Cortex of kidney (tissue), 1 donor: ENCODE measurements at places on chromosomes 7 and 10.

DNA sequence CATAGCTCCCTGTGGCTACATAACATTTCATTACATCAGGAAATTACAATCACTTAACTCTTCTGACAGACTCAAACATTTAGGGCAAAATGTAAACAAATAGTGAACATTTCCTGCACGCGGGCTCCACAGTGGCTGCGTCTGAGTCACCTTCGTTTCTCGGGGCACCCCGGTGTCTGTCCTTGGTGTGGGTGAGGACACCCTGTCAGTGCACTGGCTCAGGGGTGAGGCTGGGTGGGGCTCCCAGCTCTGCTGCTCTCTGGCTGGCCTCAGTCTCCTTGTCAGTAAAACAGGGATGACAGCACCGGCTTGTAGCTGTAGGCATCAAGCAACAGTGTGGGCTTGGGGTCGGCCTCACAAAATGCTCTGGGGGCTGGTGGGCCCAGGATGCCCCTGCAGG is 237.1 kb upstream of the SHH start:
- no peak for DNase-seq

DNA sequence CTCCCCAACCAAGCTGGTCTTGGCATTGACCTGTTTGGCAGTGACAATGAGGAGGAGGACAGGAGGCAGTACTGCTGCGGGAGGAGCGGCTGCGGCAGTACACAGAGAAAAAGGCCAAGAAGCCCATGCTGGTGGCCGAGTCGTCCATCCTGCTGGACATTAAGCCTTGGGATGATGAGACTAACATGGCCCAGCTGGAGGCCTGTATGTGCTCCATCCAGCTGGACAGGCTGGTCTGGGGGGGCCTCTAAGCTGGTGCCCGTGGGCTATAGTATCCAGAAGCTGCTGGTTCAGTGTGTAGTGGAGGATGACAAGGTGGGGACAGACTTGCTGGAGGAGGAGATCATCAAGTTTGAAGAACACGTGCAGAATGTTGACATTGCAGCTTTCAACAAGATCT is 39.1 kb upstream of the ZNF273 start:
- DNase-seq: no peak

GRCh38 chr10:33306701-33307519 is 27.6 kb downstream of the NRP1 start:
- DNase-seq: no peak

- no peak for DNase-seq
These were observed 70.8 kb upstream of the MEOX2 start for GRCh38 chr7:15757041-15758000.

DNA sequence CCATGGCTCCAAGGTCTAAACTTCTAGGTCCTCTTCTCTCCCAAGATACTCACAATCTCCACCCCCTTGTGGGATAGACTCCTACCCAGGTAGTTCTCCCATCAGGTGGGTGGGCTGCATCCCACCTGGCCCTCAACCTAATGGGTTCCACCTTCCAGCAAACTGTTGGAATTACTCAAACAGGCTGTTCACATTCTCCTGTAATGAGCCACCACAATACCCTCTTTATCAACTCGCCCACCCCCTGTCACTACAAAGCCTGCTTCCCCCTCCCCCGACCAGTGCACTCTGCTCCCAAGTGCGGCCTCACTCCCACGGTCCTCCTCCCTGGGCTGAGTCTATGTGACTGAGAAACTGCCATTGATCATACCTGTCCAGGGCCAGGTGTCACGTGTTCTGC is 10.4 kb upstream of the HTR5A start:
- no peak for DNase-seq

- no peak for DNase-seq
These were observed 81.4 kb downstream of the WDR37 start for GRCh38 chr10:1137499-1138163.

DNA sequence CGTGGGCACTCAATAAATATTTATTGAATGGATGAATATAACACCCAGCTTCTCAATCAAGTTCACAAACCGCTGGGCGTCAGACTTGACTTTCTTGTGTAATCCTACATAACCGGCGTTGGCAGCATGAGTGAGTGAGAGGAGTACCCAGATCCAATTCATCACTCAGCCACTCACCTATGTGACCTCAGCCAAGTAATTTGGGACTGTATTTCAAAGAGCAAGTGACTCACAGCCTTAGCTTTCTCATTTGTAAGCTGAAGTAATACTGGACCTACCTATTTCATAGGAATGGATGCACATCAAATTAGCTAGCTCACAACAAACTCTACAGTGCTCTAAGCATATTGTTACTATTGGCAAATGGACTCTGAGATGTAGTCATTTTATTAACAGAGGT is 53.8 kb upstream of the FAM204A start:
- DNase-seq: no peak

DNA sequence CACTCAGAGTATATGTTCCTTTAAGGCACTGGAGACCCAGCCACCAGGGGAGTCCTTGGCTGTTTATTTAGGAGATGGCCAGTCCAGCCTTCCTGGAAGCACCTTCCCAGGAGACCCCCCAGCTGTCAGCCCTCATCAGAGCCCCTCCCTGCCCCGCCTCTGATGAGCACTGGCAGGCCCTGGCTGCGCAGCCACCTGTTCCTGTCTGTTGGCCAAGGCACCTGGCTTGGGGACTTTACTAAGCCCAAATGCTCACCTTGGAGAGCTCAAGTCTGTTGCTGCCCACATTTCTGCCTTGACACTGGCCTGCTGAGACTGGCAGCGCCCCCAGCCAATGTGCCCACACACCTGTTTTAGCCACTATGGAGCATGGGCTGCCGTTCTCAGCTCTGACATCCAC is 124.7 kb downstream of the ELMO1 start:
- no peak for DNase-seq

- DNase-seq: no peak
These were observed 16.6 kb downstream of the ZNF862 start for GRCh38 chr7:149854611-149855360.

- no peak for DNase-seq
These were observed 302.7 kb downstream of the HDAC9 start for GRCh38 chr7:18798088-18798906.

DNA sequence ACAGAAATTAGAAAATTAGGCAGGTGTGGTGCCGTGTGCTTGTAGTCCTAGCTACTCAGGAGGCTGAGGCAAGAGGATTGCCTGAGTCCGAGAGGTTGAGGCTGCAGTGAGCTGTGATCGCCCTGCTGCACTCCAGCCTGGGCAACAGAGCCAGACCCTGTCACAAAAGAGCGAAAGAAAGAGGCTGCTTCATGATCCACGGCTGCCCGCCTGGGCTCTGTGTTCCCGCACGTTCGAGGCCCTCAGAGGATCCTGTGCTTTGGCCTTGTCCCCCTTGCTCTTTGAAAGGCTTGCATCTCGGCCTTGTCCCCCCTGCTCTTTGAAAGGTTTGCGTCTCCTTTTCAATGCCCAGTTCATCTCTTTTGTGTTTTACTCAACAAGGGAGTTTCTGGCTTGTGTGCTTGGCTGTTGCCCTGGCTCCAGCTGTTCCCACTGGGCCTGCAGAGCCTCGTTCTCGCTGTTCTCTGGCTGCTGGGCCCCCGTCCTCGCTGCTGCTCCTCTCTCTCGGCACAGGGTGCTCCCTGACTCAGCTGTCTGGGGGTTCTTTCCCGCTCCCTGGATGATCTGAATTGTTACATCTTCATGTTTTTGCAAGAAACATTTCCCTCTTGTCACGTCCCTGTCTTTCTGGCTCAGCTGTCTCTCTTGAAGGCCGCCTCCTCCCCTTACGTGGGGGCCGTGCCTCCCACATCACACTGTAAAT is 45.1 kb upstream of the INPP5A start:
- no peak for DNase-seq

DNA sequence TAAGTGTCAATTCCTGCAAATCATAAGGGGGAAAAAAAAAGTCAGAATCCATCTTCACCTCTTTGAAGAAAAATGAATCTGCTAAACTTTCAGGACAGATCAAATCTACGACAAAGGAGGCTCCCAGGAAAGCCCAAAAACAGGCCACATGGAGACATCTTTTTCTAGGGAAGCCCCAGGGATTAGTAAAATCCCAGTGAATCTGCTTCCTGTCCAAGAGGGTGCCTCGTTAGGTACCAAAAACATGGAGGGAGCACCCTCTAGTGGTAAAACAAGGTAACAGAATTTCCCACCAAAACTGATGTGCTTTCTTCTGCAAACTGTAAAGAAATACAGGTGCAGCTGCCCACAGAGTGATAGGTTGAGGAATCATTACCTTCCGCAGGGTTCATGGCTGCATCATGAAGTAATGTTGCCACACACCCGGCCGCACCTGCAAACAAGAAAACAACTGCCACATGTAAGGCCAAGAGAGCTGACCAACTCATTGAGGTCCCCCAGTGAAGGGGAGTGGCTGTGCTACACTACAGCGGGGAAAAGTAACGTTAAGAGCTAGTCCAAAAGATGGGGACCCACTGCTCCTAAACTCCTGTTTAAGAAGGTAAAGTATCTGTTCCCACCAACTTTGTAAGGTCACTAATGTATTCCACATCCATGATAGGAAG is 7.9 kb downstream of the SLC25A28 start:
- no peak for DNase-seq

- DNase-seq: no peak
These were observed 282.9 kb downstream of the ADARB2 start for GRCh38 chr10:1454428-1454827.

DNA sequence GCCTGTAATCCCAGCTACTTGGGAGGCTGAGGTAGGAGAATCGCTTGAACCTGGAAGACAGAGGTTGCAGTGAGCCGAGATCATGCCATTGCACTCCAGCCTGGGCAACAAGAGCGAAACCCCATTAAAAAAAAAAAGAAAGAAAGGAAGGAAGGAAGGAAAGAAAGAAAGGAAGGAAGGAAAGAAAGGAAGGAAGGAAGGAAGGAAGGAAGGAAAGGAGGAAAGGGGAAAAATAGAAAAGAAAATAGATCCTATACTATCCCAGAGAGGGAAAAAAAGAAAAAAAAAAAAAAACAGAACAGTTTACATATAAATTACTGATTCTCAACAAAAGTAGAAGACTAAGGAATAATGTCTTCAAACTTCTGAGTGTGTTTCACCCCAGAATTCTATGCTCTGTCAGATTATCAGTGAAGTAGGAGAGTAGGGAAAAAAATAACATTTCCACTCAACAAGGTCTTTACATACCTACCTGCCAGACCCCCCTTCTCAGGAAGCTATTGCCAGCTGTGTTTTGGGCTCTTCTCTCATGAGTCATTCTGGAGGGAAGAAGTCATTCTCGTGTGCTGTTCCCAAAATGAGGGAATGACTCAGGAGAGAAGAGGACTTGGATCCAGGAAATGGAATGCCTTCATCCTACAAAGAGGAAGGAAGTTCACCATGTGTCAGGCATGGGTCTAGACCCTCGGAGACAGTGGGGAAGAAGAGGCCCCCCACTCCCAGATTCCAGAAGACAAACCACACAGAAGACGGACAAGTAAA is 20.9 kb downstream of the RGS10 start:
- no peak for DNase-seq

DNA sequence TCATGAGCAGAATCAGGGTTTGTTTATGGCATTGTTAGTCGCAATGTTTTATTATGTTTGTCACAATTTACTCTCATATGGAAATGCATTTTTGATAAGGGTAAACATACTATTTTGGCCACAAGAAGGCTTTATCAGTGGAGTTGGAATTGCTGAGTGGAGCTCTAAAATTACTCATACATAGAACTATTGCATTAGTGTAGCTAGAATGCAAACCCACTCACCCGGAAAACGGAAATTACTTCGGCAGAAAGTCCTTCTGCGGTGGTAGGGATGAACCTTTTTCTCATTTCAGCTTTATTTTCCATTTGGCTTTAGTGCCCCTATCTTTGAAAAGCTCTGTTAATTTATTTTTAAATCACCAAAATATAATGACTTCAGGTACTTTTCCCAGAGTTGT is 42.8 kb upstream of the NPY start:
- DNase-seq: no peak

DNA sequence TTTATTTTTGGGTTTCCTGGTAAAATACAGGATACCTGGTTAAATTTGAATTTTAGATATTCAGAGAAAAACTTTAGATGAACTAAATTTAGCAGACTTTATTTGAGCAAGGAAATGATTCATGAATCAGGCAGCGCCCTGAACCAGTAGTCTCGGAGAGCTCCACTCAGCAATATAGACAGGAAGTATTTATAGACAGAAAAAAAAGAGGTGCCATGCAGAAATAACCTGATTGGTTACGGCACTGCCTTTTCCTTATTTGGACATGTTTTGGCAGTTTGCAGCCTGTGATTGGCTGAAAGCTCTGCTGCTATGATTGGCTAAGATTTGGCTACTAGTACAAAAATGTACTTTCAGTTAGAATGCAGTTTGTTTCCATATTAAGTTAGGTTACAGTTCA is 198.3 kb upstream of the DKK1 start:
- DNase-seq: no peak

- DNase-seq: no peak
These were observed 57.3 kb downstream of the COPG2 start for GRCh38 chr7:130611218-130611617.

DNA sequence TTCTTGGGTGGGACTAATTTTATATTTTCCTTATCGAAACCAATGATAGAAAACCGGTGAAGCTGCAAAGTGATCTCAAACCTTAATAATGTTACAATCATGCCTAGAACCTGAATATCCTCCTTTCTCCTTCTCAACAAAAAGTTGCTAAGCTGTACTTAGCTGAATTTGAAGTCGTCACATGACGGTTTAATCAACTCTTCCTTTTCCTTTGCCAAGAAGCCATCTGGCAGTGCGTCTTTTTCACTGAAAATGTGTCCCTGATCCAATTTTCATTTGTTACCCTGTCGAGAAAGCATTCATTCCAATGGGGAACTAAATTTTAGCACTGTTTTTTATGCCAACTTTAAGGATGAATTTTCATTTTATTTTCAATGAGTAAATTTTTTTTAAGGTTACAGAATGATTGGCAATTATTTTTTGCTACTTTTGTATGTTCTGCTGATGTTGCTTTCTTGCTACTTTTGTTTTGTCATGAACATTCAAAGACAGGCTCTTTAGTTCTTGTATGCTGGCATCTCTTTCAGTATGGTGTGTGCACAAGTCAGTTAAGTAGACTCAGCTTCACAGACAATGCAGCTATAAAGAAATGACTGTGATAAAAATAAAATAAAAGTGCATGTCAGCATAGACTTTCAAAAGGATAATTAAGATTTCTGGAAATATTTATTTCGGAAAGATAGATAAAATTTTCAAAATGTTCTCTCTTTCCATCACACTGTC is 980.0 kb downstream of the DNAJB9 start:
- DNase-seq: no peak

DNA sequence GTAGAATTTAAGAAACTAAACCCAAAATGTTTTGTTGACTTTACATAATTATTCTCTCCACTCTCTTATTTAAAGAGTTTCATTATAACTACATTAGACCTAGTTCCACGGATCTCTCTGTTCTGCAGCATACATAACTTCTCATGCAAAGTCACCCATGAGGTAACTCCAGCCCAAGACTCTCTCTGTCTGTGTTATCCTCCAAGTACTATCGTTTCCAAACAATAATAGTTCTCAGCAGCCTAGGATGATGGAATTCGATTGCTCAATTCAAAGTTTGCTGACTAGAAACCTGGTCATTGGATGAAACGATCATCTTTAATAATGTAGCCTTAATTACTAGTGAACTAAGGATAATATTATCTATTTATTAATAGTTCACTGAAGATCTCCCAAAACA is 203.1 kb upstream of the PTN start:
- DNase-seq: no peak

GRCh38 chr10:32143302-32143847 is 87.2 kb upstream of the KIF5B start:
- DNase-seq: no peak
